ENCODE measurements at places on chromosomes 13 and 19.

- DNase-seq: no peak
These were observed 15.6 kb downstream of the LSM4 start for GRCh38 chr19:18307271-18307681.

DNA sequence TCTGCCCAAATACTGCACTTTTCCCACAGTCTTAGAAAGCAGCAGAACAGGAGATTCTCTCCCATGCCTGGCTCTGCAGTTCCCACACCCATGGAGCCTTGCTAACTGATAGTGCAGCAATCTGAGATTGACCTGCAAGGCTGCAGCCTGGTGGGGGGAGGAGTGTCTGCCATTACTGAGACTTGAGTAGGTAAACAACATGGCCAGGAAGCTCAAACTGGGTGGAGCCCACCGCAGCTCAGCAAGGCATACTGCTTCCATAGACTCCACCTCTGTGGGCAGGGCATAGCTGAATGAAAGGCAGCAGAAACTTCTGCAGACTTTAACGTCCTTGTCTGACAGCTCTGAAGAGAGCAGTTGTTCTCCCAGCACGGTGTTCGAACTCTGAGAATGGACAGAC, 358.5 kb upstream of the PCDH9 start:
- DNase-seq: no peak

- no peak for DNase-seq
These were observed 1137.7 kb downstream of the UQCRFS1 start for GRCh38 chr19:28075229-28075628.

- DNase-seq: no peak
These were observed 33.3 kb upstream of the GAS6 start for GRCh38 chr13:113897161-113897560.

Data from activated CD4-positive, alpha-beta T cell treated with anti-CD3 and anti-CD28 coated beads, Interleukin-2, Interleukin-4, amounts not matched to agents 100 ng/mL and 50 ng/mL, durations not matched to agents 16 hours and 8 hours (primary cell).